ENCODE measurements at places on chromosomes 1 and 21.

GRCh38 chr1:155697046-155697445 is 8.2 kb downstream of the DAP3 start:
- DNase-seq = no peak

GRCh38 chr1:226632922-226633351 is 84.4 kb downstream of the STUM start:
- no peak for DNase-seq

GRCh38 chr21:24832961-24833360 is 774.3 kb downstream of the MRPL39 start:
- DNase-seq = no peak

DNA sequence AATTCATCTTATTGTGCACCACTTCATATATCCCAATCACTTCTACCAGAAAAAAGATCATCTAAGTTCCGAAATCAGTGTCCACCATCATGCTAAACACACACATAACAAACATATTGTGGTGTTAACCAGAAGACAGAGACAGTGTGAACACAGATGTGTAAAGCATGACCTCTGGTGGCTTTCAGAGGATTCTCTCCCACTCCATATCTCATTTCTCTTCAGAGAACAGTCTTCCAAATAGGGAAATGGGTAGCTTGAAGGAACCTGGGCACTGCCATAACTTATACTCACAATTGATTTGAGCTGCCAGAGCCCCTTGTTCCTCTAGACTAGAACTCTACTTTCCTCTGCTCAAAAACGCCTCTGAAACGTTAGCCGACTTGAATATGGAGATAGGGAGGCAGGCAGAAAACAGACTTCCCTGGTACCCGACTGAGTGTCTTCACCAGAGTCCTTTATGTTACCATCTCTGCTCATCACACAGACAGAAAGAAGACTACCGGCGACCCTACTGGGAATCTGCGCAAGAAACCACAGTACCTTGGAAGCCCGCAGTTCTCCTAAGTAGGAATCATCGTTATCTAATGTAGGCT is 1.8 kb upstream of the ELAPOR1 start:
- DNase-seq = no peak

DNA sequence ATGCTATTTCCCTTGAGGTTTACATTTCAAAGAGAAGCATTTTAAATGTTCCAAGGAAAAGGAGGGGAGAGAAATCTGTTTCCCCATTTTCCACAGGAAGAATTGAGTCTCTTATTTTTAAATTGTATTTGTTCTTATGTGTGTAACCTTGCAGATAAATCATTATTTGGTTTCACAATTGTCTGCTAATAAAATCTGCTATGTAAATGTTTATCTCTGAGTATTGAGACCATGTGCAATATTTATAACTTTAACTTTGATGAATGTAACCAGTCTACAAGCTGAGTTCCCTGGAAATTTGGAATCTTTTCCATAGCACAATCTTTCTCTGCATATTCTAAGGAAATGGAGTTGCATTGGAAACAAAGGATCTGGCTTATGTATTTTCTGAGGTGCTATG is 209.6 kb downstream of the PTBP2 start:
- no peak for DNase-seq

DNA sequence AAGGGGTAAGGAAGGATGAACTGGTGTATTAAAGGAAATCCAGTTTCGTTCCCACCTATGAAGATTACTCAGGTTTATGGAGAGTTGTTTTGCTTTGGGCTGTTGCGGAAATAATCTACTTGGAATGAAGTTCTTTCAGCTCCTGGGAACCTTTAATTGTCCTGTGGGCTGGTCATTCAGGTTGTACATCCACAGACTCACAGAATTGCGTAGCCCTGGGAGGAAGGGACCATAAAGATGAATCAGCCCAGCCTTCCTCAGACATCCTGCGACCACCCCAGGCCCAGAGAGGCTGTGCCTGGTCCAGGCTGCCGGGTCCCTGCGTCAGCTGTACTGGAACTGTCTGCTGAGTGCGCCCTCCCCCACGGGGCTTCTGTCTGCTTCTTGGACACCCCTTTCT is 72.7 kb downstream of the GALNT2 start:
- no peak for DNase-seq

- no peak for DNase-seq
Measured at GRCh38 chr1:39358491-39358890, 132.9 kb upstream of the BMP8A start.

GRCh38 chr1:214404154-214404553 is 123.2 kb downstream of the SMYD2 start:
- no peak for DNase-seq

All from NCI-H1048 (cell line).